ENCODE measurements at places on chromosomes 3 and 15.

- no peak for DNase-seq
Observed at GRCh38 chr3:35680866-35681650, 41.7 kb downstream of the ARPP21 start.

- DNase-seq, result no peak
Observed at GRCh38 chr15:73325191-73325861, 43.4 kb downstream of the HCN4 start.

DNA sequence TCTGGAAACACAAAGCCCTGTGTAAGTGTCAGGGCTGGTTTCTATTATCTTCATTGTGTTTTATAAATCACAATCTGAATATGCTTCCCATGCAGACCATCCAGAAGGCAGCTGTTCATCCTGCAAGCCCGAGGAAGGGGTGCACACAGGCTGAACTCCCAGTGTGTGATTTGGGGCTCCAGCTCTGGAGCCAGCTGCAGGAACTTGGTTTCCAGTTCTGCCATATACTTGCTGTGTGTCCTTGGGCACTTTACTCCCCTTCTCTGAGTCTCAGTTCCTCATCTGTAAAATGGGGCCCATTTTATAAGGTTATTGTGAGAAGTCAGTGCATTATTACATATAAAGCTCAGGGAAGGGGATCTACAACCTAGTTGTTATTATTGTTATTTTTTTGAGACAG, 22.6 kb downstream of the CYP8B1 start:
- no peak for DNase-seq

DNA sequence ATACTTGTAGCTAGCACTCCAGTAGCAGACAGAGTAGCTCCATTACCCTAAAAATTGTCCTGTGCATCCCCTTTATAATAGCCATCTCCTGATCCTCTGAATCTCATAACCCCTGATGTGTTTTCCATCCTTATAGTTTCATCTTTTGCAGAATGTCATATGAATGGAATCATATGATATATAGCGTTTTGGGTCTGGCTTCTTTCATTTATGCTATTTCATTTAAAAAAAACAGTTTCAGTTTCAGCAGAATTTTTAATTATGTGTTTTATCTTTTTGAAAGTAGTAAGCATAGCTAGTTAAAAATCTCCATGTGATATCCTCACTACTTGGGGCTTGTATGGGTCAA, 132.7 kb downstream of the KLF13 start:
- DNase-seq, result no peak

DNA sequence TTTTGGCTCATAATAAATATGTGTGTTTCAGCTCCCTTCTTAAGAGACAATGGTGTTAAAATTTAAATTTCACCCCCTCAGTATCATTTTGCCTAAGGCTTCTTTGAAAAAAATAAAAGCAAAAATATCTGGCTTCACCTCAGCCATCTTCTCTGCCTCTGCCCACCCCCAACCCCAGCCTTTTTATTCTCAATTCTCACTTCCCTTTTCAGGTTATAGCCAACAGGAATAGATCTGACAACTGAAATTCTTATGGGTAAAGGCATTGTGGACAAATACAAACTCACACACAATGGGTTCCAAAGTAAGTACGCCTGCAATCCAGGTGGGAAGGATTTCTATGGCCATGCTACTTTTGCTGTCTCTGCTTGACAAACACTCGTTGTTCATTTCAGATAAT, 399.0 kb upstream of the ARRDC4 start:
- DNase-seq, result no peak

DNA sequence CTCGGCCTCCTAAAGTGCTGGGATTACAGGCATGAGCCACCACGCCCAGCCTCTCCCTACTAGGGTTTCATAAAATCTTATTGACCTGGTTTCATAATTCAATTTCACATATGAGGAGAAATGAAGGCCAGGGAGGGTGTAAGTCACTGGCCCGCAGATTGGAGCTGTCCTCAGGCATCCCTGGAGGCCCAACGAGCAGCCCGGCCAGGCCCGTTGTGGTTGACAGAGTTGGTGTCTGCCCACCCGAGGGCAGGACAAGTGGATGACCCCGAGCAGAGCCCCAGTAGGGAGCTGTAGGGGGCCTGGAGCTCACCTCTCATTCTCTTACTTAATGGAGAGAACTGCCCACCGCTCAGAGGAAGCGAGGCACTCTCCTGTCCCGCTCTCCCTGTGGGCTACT, 78.9 kb downstream of the CPN2 start:
- no peak for DNase-seq

DNA sequence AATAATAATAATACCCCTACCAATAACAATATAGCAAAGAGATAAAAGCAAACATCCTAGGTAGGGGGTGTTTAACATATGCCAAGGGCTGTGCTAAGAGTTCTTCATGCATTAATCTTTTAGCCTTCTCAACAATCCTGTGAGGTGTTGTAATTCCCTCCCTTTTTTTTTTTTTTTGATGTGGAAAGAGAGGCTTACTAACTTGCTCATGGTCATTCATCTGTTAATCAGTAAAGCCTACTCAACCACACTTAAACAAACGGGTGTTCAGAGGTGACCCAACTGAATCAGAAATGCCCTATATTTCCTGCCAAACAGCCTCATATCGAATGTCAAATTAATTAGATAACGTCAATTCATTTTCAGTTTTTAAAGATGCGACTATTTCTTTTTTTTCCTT, 232.1 kb downstream of the CTNNB1 start:
- no peak for DNase-seq

DNA sequence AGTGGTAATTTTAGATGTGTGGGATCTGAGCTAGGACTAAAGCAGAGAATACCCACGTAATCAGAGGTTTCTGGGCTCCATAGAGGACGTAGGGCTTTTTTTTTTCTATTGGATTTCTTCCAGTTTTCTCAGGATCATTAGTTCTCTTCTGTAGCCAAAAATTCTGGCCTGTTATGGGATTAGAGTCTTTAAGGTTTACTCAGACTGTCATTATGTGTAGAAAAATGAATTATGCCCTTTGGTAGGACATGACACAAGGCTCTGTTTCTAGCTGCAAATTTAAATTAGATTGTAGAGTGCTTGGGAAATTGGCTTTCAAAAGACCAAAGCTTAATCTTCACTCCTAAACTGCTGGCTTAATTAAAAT, 1.9 kb downstream of the SETD5 start:
- DNase-seq, result peak; percentile 45

GRCh38 chr3:153552887-153553604, 391.0 kb downstream of the RAP2B start:
- no peak for DNase-seq

DNA sequence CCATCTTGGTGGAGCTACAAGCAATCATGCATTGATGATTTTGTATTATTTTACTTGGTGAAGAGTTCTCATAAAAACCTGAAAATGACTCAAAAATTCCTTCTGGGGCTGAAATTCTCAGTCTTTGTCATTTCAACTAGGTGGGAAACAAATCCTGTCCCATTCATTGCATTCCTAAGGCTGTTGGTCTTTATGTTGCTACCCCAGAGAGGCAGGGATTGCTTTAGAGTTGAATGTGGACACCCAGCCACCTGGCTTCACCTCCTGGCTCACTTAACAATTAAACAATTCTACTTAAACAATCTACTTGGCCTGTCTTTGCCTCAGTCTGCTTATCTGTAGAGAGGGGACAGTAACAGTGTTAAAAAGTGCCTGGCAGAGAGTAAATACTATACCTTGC, 117.3 kb upstream of the UBE3A start:
- DNase-seq, result no peak

DNA sequence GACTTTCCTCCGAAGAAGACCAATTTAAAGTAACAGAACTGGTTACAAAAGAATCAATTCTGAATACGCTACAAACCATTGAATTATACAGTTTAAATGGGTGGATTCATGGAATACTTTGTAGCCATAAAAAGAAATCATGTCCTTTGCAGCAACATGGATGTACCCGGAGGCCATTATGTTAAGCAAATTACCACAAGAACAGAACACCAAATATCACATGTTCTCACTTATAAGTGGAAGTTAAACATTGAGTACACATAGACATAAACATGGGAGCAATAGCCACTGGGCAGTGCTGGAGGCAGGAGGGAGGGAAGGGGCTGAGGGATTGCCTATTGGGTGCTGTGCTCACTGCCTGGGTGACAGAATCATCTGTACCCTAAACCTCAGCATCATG, 61.3 kb downstream of the EDEM1 start:
- no peak for DNase-seq

- DNase-seq, result no peak
Observed at GRCh38 chr15:68749365-68749764, 71.3 kb downstream of the ANP32A start.

- no peak for DNase-seq
Observed at GRCh38 chr3:124685067-124685466, 45.2 kb upstream of the UMPS start.

DNA sequence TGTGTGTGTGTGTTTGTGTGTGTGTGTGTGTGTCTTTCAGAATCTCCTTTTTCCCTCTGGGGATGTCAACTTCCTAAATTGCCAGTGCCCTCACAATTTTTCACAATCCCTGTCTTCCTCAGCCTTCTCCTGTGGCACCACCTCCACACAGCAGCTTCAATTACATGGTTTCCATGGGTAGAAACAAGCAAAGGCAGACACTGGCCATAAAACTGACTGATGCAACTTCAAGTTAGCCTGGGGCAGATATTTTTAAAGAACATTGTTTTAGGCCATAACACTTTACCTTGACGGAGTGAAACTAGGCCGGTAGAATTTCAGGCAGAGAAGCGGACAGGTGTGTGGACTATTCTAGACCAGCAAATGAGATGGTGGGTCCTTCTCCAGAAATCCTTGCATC, 405.8 kb upstream of the SUCLG2 start:
- no peak for DNase-seq

DNA sequence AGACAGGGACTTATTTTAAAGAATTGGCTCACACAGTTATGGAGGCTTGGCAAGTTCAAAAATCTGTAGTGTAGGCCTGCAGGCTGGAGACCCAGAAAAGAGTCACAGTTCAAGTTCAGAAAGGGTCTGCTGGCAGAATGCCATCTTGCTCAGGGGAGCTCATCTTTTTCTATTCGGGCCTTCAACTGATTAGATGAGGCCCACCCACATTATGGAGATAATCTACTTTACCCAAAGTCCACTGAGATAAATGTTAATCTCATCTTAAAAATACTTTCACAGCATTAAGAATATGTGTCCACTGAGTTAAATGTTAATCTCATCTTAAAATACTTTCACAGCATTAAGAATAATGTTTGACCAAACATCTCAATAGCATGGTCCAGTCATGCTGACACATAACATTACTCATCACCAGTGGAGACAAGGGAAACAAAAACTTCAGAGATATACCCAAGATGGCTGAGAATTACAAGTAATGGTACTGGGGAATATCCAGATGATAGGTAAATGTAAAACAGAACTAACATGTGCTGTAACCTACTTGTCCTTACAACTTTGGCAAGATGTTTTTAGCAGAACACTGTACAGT, 74.3 kb upstream of the STAC start:
- DNase-seq, result peak; percentile 33

DNA sequence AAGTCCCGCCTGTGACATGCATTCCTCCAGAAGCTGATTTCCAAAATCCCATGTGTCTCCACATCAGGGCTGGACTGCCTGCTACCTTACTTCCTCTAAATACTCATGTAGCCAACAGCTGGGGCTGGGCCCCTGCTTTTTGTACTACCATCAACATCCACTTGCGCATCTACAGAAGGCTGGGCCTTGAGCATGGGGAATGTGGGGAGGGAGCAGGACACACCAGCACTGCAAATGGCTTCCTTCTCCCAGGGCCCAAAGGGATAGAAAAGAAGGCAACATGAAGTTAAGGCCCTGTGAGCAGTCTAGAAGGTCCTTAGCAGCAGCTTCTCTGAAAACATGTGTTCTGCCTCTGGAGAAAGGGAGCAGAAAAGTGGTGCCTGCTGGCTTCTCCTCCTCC, 27.2 kb downstream of the MKRN2 start:
- no peak for DNase-seq

DNA sequence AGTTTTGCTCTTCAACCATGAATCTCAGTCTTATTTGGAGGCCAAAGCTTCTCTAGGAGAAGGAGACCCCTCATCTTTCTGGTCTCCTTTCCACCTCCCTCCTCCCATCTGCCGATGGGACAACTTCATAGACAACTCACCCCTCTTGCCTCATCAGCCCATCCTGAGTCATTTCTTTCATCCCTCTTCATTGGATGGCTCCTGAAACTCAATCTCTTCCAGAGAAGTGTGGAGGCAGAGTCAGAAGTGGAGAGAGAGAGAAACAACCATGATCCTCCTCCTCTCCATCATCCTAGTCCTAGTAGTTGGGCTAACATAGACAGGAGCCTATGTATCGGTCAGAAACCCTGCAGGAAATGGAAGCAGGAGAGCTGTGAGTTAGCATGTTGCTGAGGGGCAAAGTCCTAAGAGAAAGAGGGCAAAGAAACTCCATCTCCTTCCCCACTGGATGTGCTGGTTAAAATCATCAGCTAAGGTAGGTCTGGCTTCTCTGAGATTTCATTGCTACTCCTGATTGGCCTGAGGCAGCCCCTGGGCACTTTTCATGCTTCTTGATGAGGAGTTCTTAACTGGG, 21.3 kb upstream of the HCN4 start:
- DNase-seq, result no peak

- DNase-seq, result no peak
Observed at GRCh38 chr15:70870051-70870450, 16.1 kb upstream of the LARP6 start.

- no peak for DNase-seq
Observed at GRCh38 chr15:85692873-85693272, 101.9 kb downstream of the KLHL25 start.

DNA sequence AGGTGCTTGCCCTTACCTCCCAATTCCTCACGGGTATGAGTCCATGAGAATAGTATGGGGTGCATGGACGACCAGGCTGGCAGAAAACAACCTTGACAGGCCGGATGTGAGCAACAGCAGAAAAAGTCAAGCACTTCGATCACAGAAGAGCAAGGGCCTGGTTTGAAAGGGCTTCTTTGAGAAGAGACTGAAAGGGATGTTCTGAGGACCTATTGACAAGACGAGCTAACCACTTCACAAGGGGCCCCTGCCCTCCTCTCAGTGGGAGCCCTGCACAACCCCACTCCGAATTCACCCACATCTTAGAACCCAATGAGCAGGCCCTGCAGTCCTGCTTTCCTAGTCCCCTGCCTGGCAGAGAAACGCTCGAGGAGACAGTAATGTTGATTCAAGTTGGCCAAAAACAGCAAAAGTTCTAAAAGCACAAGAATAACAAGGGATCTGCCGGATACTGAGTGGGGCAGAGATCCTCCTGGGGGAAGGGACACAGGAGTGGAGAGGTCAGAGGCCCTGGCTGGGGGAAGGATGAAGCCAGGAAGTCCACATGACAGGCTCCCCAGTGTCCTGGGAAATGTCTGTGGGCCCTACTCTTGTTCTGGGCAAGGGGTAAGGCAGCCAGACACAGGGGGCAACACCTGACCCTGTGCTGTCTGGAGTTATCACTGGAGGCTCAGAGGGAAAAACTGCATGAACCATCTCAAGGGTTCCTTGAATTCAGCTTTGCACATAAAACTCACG, 14.8 kb upstream of the CX3CR1 start:
- DNase-seq, result no peak

GRCh38 chr15:90191794-90192509, 9.2 kb upstream of the SEMA4B start:
- no peak for DNase-seq

GRCh38 chr15:41968701-41969100, 3.7 kb downstream of the EHD4 start:
- DNase-seq, result no peak

All from RKO (cell line).